ENCODE measurements at places on chromosomes 5 and 9.

DNA sequence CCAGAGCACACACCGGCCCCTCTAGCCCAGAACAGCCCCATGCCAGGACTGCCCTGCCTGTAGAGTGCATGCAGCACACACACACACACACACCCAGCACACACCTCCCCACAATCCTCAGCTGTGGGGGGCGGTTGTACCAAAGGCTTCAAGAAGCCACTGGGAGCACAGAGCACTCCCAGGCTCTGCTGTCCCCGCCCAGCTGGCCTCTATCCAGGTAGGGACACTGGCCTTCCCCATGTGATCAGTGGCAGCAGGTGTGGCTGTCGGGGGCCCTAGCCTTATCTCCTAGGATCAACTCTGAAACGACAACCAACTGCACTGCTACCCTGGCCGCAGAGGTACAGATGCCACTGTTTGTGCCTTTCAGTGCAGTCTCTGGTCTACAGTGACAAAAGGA, 2.0 kb downstream of the ANAPC2 start:
- DNase-seq: no peak

- no peak for DNase-seq
Measured at GRCh38 chr5:137735555-137736284, at the start of gene KLHL3. Gene KLHL3, minus strand, starts transcription at chr5:137736089. Its CDS starts 443 bp downstream, at chr5:137735646.

- DNase-seq: no peak
Measured at GRCh38 chr5:100818340-100818739, 84.7 kb downstream of the ST8SIA4 start.

DNA sequence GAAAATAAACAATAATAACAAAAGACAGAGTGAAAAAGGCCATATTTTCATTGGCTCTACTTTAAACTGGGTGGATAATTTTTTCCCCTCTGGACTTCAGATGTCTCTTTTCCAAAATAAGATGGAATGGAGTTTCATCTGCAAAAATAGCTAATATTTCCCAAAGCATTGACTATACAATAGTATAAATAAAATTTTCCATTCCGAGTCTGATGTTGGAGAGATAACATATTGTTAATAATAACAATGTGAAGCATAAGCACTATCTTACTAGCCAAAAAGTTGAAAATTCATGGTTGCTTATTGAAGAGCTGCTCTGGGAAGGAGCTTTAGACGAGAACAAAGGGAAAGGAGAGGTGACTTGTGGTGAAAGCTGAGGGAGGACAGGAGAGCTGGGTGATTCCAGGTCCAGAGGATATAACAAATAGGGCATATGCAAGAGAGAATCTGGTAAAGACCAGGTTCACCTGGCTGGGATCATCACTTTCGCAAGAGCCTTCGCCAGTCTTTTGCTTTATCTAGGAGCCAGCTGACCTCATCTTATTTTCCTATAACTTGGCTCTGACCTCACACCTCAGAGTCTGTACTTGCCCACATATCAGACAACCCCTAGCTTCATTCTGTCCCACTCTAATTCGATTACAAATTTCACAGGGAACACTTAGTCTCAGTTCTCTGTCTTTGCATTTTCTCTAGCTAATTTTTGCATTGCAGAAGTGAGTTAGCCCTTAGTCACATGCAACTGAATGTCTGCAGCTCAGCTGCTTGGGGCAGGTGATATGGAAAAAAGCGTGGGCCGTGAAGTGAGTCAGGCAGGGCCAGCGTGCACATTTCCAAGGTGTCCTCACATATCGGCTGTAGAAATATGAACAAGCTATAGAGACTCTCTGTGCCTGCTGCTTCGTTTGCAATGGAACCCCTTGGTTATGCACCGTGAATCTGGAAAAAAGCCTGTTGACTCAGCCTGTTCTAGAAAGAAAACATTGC, 7.6 kb upstream of the ZNF474 start:
- DNase-seq: no peak

- peak; percentile 78 for DNase-seq
Measured at GRCh38 chr5:33379757-33380156, 61.0 kb upstream of the TARS1 start.

DNA sequence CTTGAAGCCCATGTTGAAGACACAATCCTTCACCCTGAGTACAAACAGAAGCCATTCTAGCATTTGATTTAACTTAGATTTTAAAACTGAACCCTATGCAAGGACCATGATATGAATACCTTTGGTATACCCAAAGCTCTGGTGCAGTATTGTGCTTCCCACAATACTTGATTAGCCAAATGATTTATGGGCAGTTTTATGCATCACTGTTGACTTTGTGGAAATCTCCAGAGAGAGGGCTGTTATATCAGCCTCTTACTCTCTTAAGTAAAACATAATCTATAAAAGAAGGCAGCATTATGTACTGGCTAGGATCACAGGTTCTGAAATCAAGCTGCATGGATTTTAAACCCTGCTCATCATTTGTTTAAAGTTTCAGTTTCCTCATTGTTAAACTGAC, 762.8 kb downstream of the EFNA5 start:
- no peak for DNase-seq

- DNase-seq: no peak
Measured at GRCh38 chr9:125971050-125971449, 223.9 kb downstream of the PBX3 start.

DNA sequence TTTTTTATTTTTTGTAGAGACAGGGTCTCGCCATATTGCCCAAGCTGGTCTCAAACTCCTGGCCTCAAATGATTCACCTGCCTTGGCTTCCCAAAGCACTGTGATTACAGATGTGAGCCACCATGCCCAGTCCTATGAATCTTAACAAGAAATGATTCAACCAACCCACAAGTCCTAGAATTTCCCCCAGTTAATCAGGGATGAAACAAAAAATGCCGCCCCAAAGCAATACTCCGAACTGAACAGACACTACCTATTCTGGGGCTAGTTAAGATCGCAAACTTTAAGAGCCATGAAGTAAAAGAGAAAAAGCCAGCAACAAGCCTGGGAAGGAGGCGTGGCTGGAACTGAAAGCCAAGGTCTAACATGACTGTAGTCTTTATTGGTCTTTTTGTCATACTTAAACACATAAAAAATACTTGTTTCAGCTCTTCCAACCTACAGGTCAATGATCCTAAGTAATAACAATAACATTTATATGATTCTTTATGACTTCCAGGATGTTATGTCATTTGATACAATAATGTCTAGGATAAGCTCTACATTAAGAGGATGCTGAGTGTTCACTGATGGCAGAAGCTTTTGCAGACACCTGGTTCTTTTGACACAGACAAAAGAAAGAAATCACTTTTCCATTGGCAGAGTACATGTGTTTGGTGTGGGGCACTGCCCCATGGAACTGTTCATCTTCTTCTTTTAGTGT, 361.1 kb upstream of the TLE4 start:
- DNase-seq: no peak

DNA sequence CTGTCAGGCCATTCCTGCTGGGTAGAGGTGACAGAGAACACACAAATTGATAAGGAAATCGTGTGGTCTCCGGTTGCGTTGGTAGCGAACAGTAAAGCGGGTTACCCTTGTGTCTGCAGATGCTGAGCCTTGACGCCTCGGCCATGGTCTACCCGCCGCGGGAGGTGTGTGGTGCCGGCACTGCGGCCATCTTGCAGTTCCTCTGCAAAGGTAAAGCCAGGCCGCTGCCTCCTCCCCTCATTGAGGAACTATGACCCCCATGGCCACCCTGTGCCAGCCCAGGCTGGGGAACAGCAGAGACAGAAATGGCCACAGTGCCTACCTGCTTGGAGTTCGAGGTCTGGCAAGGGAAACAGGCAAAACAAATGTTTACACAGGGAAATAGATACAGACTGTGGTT, 16.3 kb downstream of the LRSAM1 start:
- no peak for DNase-seq

GRCh38 chr5:125848751-125849150, 574.5 kb upstream of the GRAMD2B start:
- DNase-seq: no peak

- no peak for DNase-seq
Measured at GRCh38 chr5:126984632-126985031, 45.7 kb downstream of the MARCHF3 start.

DNA sequence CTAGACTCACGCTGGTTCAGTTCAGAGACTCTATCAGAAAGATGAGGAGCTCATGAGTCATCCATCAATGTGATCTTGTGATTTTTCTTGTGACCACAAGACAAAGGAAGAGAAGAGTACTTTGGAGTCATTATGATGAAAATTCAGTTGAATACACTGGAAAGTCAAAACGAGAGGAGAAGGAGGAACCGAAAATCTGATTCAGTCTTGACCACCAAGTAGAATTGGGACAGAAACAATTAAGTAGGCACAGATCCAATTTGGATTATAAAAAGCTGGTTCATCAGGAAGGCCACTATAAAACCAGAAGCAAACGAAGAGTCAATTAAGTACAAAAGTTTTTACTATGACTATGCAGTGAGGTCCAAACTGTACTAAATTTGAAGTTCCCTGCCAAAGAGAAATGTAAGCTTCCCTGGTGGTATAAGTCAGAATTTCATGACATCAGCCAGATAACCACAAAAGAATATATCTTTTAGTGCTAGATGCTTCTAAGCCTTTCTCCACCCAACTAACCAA, 90.9 kb downstream of the THBS4 start:
- peak; percentile 99 for DNase-seq

- DNase-seq: peak; percentile 81
Measured at GRCh38 chr5:125484742-125485641, 738.6 kb upstream of the ZNF608 start.

GRCh38 chr9:126465977-126466376, 139.3 kb downstream of the MVB12B start:
- no peak for DNase-seq

GRCh38 chr5:35803191-35803651, 53.5 kb upstream of the IL7R start:
- peak; percentile 5 for DNase-seq

DNA sequence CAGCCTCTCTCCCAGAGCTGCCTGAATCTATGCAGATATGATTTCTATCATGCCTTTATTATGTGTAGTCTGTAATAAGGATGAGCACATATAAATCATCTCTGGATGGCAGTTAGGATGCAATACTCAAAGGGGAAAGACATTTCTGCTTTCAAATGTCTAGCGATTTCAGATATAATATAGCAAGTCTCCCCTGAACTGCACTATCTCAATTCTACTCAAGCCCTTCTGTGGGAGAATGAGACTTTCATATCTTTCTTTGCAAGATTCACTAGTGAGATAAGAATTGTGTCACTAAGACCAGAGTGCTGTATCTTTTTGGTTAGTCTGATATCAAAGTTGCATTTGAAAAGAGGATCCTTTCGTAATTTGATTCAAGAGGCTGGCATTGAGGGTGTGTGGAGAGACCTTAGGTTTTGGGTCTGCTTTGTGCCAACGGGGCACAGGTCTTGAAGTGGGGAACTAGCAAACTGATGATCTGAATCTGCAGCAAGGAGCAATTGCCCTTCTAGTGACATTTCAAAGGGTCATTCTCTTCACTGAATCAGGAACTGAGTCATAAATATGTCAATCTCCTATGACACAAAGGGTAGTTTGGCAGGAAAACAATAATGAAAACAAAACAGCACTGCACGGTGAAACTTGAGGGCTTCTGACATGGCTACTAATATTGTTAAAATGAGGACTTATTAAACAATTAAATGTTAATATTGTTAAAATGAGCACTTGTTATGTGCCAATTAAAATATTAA, 305.5 kb upstream of the CLINT1 start:
- DNase-seq: no peak

GRCh38 chr9:87517732-87518131, 20.1 kb downstream of the DAPK1 start:
- DNase-seq: peak; percentile 82

GRCh38 chr9:125422853-125423252, 161.2 kb downstream of the GAPVD1 start:
- DNase-seq: no peak

DNA sequence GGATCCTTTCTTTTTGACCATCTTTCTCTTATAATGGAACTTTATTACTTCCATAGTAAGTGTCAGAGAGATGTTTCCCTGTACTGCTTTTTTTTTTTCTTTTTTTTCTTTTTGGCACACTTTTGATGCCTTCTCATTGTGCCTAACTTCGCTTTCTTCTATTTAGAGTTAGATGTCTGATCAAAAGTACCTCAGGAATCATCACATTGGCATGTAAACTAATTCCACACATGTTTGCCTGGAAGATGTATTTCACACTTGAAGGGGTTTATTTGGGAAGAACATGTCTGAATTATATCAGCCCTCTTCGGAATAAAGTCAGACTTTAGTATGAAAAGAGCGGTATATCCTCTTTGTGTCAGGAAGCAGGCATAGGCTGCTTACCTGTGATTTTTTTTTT, 35.1 kb downstream of the SMARCA2 start:
- no peak for DNase-seq

DNA sequence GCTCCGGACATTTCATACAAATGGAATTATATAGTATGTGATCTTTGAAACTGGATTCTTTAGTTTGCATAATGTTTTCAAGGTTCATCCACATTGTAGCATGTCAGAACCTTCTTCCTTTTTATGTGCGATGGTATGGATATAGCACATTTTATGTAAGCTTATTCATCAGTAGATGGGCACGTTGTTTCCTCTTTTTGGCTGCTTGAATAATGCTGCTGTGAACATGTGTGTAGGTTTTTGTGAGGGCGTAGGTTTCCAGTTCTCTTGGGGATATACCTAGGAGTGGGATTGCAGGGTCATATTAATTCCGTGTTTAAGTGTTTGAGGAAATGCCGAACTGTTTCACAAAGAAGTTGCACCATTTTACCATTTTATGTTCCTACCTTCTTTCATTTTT, 187.8 kb downstream of the NR3C1 start:
- peak; percentile 84 for DNase-seq

GRCh38 chr9:86585422-86586143, 231.4 kb upstream of the TUT7 start:
- DNase-seq: no peak

- DNase-seq: no peak
Measured at GRCh38 chr5:42719034-42719433, 37.6 kb upstream of the CCDC152 start.

GRCh38 chr5:135208555-135208902, 174.5 kb upstream of the PITX1 start:
- DNase-seq: no peak

DNA sequence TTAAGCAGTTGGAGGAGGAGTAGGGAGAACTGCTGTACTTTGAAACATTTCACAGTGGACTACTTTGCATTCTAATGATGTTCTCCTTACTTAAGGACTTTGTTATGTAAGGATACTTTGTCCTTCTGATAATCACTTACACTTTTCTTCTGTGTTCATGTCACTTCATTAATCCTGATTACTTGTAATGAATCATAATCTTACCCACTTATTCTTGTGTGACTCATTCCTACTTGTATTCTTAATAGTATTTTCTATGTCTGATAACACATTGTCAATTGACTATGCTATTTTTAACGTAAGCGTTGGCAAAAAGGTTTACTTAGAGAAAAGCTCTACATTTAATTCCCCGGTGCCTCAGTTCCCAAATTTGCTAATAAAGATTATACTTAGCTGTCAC, 63.8 kb downstream of the GHR start:
- DNase-seq: no peak

GRCh38 chr5:150272531-150272930, 17.0 kb downstream of the CAMK2A start:
- DNase-seq: peak; percentile 20

- no peak for DNase-seq
Measured at GRCh38 chr9:37575001-37575400, 1.2 kb downstream of the FBXO10 start.

- no peak for DNase-seq
Measured at GRCh38 chr5:29942089-29942488, 1251.4 kb upstream of the CDH6 start.

Measured in MV-4-11 (cell line).